COLO829 (cell line): ENCODE measurements at places on chromosomes 3 and 15.

- DNase-seq, result no peak
Measured at GRCh38 chr3:129006864-129007263, 5.8 kb downstream of the EFCC1 start.

- DNase-seq, result no peak
Measured at GRCh38 chr15:39854161-39854560, 65.9 kb downstream of the GPR176 start.

DNA sequence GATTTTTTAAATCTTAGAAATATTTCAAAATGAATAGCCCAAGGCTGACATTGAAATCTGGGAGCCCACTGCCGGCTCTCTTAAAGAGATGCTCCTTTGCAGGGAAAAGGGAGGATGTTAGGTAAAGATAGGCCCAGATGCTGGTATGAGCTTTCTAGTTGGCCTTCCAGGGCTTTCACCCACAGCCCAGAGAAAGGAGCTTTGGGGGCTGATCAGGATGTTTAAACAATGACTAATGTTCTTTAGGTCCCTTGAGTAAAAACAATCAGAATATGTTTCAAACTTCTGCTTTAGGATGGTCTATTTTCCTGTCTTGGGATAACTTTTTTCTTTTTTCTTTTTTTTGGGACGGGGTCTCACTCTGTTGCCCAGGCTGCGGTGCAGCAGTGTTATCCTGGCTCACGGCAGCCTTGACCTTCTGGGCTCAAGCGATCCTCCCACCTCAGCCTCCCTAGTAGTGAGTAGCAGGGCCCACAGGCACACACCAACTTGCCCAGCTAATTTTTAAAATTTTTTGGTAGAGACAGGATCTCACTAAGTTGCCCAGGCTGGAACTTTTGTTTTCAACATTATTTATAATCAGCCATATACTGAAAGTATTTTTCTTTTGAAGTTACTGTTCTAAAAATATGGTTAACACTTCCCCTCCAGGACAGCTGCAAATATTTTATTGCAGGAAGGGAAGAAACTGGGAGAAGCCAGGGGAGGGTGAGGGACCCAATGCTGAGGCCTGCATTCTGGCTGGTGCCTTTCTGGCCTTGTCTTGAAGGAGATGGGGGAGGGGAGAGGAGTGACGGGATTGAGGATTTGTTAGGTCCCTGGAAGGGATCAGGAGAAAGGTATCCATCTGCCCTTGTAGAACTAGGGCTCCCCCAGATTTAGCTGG lies 70.1 kb downstream of the TRAK1 start:
- no peak for DNase-seq

- no peak for DNase-seq
Measured at GRCh38 chr15:83504365-83504764, 57.2 kb downstream of the SH3GL3 start.

GRCh38 chr15:33735637-33736247 lies 232.6 kb upstream of the CHRM5 start:
- peak; percentile 14 for DNase-seq

- DNase-seq, result peak; percentile 67
Measured at GRCh38 chr3:72997421-72997961, 880 bp downstream of the PPP4R2 start.

DNA sequence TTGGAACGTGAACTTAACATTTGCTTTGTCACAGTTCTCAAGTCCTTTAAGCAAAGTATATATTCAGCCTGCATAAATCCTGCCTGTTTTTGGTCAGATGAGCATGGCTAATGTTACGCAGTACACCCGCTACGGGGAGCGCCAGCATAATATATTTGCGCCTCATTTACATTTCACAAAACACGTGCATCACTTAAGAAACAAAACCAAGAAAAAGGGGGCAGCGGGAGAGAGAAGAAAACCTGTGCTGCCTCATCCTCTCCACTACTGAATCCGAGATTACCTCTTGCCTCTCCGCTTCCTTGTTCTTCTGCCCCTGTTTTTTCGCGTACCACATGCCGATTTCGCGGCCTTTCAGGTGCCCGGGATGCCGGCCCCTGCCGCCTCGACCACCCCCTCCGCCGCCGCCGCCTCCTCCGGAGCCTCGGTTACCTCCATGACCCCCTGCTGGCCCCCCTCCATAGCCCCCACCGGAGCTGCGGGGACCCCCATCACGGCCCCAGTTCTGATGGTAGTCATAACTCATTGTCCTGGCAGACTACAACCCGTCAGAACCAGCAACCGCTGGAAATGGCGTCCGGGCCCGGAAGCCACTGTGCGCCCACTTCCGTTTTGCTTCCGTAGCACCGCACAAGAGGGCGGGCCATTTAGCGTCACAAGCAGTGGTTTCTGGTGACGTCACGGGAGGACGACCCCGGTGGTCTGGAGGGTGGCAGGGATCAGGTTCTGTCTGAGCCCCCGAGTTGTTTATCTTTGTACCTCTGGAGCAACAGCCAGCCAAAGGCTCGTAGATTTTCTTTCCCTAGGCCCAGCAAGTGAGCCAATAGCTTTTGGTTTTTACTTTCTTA lies at the start of gene DHX36:
TSS of gene DHX36 (minus strand) at position 597 of the 848 bp plus-strand sequence. CDS start at position 526, 71 bp downstream.
- peak; percentile 91 for DNase-seq

DNA sequence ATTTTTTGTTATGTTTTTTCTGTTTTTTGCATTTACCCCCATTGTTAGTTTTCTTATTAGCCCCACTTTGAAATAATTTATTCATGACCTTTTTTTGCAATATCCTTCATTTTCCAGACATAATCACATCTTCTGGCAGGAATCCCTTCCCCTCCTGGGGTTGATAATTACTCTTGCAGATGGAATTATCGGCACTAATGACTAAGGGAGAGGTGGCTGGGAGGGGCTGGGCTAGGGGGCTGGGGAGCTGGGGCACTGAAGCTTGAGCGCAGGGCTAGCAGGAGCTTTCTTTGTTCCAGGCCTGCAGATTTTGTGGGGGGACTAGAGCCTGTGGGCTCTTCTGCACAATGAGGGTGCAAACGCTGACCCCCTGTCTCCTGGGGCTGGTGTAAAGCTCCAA lies 77.8 kb downstream of the RAB11A start:
- DNase-seq, result no peak

DNA sequence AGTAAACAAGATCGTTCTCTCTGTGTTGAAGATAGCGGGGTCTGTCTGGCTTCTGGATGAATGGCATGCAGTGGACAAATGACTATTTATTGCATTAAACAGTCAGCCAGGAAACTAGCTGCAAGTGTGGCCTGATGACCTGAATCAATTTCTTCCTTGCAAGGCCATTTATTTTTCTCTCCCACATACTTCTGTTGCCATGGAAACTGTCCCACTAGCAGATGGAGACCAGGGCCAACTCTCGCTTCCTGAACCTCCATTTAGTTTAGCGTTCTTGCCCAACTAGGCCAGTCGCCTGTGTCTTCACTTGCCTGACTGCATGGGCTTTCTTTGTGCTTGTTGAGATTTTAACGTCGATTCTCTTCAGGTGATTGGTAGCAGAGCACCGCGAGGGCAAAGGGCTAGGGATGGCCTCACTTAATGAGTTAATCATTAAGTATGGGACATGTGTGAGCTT lies 27.6 kb downstream of the LMCD1 start:
- DNase-seq, result no peak

DNA sequence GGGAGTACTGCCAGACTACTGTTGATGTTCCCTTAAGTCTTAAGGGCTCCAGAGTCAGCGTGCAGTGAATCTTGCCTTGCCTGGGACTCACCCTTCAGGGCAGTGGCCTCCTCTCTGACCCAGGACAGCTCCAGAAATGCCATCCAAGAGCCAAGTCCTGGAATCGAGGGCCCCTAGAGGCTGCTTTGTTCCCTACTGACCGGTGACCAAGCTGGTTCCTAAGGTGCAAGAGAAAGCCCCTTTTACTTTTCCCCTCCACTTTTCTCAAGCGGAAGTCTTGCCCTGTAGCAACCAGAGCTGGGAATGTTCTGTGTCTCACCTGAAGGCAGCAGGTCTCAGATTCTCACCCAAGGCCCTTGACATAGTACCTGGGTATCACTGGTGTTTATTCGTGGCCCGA lies 238.0 kb downstream of the DOCK3 start:
- DNase-seq, result no peak

DNA sequence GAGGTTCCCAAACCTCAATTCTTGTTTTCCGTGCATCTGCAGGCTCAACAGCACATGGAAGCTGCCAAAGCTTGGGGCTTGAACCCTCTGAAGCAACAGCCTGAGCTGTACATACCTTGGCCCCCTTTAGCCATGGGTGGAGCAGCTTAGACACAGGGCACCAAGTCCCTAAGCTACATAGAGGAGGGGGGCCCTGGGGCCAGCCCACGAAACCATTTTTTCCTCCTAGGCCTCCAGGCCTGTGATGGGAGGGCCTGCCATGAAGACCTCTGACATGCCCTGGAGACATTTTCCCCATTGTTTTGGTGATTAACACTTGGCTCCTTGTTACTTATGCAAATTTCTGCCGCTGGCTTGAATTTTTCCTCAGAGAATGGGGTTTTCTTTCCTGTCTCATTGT lies 24.6 kb downstream of the SRP14 start:
- no peak for DNase-seq

DNA sequence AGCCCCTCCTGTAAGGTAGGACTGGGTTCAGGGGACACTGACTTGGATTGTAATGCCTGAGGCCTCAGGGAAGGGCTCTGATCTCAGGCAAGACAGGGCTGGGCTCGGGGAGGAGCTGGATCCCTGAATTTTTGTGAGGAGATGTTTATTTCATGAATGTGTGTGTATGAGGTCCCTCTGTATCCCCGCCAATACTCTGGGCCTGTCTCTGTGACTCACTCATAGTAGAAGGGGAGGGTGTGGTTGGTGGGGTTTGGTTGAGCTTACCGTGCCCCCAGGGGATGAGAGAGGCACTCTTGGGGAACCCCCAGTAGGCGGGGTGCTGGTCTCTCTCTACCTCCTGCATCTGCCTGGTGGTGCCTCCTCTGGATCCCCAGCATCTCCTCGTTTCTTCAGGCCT lies 28.1 kb downstream of the RPSA start:
- DNase-seq, result no peak

DNA sequence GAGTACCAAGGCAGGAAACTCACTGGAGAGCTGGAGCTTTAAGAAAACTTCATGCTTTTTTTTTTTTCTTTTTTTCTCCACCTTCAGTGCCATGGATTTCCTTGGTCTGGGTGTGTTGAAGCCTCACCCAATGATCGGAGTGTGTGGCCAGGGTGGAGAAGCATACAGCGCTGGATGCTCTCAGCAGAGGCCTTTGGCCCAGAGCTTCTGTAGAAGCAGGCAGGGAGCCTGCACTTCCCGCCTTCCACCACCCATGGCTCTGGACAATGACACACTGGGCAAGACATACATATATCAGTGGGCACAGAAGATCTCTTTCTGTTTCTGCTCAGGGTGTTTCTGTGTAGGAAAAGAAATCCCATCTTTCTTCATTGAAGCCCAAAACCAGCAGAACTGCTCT lies 55.8 kb upstream of the ACAD9 start:
- DNase-seq, result no peak

DNA sequence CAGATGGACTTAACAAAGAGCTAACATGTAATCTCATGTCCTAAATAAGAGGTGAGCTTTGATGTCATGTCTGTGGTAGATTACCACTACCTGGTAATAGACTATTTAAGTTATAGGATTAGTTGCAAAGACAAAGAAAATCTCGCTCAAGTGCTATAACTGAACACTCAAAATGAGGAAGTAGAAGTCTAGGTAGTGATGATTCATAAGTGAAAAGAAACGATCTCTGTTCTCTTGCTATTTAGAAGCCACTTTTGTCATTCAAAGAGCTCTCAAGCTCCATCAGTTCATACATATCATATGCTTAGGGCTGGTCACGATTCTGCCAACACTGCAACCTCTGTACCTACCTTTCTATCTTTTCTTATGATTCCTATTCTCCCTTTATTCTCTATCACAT lies 110.9 kb downstream of the EDEM1 start:
- DNase-seq, result no peak

GRCh38 chr3:124918524-124918923 lies 16.0 kb downstream of the MUC13 start:
- no peak for DNase-seq

GRCh38 chr3:29176501-29176900 lies 104.4 kb upstream of the RBMS3 start:
- no peak for DNase-seq

DNA sequence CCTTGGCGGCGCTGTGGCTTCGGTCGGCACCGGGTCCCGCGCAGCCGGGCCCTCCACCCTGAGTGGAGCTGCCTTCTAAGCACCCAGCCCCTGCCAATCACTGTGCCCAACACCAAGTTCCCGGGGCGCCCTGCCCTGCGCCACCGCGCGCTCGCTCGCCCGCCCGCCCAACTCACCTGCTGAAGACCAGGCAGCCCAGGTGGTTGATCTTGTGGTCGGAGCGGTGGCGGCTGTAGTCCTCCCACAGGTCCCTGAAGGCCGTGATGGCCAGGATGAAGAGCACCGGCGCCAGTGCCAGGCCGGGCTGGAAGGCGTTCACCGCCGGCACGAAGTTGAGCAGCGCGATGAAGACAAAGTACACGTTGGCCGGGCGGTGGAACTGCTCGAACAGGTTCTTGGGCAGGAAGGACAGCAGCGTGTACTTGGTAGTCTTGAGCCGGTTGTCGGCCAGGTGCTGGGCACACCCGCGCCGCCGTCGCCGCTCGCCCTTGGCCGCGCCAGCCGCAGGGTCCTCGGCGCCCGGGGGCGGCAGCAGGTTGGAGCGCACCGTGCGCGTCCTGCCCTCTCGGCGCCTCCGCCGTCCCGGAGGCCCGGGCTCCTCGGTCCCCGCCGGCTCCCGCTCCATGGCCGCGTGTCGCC lies 536 bp downstream of the ATP10A start:
- DNase-seq, result no peak

DNA sequence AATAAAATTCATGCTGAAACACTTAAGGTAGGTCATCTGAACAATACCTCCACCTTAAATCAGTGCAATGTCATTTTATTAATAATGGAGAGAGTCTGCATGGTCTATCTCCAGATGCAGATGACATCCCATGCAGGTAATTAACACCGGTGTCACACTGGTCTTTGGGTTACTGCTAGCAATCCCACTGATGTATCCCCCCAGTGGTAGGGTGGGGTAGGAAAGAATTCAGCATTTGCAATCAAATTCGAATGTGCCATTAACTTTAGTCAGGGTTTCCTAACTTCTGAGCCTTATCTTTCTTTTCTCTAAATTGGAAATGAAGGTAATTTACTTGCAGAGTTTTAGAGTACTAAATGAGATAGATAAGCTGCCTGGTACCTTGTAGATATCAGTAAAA lies 44.4 kb downstream of the KIF15 start:
- DNase-seq, result no peak

DNA sequence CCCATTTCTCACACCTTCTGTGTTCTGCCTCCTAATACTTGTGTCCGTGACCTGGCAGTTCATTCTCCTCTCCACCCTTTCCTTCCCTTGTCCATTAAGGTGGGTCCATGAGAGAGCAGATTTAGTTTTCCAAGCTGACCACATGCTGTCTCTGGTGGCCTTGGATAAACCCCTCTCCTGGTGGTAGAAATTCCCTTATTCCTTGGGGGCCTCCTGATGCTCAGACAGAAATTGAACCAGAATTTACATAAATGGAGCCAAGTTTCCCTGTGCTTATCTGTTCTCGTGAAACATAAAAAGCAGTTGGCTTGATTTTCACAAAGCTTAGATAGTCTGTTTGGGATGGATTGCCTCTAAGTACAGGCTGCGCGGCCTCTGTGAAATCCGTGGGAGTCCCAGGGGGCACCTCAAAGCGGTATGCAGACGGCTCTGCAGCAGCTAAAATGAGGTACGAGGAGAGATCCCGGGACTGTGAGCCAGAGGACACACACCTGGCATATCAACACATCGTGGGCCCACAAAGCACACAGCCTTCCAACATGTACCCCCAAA lies 101.0 kb upstream of the NMNAT3 start:
- DNase-seq, result no peak

- peak; percentile 27 for DNase-seq
Measured at GRCh38 chr3:191963182-191963581, 502.2 kb downstream of the PYDC2 start.
